NB4 (cell line): ENCODE measurements at places on chromosomes 3 and 15.

GRCh38 chr3:151452841-151453240 lies 8.0 kb downstream of the IGSF10 start:
- DNase-seq = no peak

DNA sequence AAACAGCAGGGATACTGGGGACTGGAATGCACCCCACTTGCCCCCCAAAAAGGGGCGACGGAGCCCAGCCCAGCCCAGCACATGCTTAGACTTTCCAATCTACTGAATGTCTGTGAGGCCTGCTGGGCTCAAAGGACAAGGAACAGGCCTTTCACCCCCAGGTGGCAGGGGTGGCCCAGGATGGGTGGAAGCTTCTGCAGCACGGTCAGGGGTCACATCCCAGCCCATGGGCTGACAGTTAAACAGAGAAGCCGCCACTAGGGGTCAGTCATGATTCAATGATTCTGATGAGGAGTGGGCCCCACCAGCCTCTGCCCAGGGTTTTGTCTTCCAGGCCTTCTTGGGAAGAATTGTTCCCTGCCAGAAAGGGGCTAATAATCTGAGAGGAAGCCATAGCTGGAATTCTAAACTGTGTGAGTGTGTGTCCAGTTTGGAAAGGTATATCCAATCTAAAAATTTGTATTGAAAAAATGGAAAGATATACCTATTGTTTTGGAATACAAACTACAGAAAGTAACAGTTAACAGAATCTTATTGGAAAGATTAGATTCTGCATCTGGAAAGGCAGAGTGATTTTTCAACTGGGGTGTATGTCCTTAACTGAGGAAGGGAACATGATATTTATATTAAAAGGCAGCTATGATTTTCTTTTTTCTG lies 2.2 kb downstream of the CHRNB4 start:
- DNase-seq = peak; percentile 73

GRCh38 chr15:78325092-78325843 lies 14.9 kb upstream of the CRABP1 start:
- DNase-seq = no peak

- no peak for DNase-seq
Measured at GRCh38 chr3:9036404-9037131, 73.3 kb upstream of the RAD18 start.

DNA sequence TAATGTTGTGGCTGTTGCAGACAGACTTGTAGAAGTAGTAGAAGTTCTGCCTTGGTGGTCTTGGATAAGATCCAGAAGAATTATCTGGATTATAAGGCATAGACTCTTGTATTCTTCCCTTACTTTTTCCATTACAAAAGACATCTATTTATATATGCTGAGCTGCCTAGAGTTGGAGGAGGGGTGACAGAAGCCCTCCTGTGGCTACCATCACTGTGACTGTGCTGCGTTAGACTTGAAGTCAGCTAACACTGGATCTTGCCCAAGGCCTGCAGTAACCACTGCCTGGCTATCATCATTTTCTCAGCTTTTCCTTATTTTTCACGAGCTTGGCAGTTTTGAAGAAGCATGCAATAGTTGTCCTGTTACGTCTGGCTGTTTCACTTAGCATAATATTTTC lies 684.8 kb upstream of the BCHE start:
- no peak for DNase-seq

DNA sequence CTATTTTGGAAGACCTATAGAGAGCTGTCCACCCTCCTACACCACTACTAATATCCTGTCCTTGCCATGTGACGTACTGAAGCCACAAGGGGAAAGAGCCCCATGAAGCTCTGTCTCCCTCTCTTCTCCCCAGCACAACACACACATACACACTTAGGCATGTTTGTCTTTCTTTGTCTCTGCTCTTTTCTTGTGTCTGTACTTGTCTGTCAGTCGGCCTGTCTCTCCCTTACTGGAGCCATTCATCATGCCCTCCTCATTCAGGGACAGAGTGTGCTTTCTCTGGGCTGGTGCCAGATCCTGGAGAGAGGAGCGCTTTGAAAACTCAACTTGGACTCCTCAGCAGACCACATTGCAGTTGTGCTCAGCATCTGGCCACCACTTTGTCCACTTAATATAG lies 47.6 kb downstream of the PSMD6 start:
- peak; percentile 47 for DNase-seq

- DNase-seq = no peak
Measured at GRCh38 chr3:57637391-57637790, 40.2 kb upstream of the ARF4 start.

DNA sequence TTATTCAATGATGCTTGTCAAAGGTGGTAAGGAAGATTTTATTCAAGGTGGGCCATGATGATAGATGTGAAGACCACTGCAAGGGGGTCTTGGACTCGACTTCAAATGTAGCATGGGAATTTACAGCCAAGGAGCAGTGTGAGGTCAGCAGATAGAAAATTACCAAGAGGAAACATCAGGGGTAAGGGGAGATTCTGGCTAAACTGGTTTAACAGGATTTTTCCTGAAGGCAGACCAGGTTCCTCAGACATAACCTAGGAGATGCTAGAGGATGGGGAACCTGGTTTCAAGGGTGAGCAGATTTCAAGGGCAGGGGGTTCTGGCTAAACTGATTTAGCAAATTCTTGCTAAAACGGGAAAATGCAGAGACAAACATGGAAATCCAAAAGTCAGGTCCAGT lies 464.9 kb downstream of the TAFA4 start:
- DNase-seq = no peak

- no peak for DNase-seq
Measured at GRCh38 chr15:66515901-66516322, 10.8 kb downstream of the ZWILCH start.

DNA sequence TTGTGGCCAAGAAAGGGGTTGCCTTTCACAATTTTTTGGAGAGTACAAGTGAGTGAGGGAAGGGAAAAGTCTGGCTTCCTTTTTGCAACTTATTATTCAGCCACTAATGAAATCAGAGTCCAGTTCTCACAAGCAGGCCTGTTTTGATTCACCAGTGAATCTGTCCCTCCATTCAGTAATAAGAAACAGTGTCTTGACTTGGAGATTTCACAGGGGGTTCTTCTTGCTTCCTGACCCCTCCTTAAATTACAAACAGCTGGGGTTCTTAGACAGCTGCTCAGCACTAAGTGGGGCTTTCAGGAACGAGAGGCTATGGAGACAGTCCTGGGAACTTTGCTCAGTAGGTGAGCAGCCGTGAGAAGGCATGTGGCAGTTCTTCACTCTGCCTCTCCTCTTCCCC lies 24.5 kb downstream of the SEMA3G start:
- DNase-seq = no peak

- DNase-seq = no peak
Measured at GRCh38 chr15:62612771-62613170, 429.8 kb upstream of the TPM1 start.

DNA sequence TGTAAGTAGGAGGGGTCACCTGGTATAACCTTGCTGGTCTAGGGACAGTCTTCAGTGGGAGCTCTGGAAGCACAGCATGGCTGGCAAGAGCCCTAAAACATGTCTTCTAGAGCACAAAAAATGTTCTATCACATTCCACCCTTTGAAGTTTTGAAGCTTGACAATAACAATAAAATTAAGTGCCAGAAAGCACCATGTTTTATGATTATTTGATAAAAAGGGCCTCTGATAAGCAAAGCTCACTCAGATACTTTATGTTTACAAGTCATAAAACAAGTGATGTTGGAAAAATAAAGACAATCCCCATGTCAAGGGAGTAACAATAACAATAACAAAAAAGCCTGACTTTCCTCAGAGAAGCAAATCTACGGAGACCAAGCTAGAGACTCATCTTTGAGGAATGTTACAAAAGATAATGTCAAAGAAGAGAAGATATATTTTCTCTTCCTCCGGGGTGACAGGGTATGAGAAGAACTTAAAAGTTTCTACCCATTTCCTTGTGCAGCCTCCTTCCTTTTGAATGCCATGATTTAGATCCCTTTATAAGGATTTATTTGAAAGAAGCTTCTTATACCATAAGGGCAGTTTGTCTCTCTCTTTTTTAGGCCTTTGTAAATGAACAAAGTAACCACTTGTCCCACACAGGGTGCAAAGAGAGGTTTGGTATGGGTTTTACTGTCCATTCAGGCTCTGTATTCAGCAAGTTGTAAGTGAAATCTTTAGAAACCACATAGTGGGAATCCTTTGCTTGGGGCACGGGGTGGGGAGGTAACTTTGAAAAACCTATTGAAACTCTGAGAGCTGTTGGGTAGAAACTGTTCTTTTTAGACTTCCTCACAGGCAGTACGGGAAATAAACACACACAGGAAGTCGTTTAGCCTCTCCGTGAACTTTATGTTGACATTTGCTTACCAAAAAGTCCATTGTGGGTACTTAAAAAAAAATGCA lies 109.6 kb upstream of the RBMS3 start:
- no peak for DNase-seq

GRCh38 chr3:180062771-180063170 lies 26.0 kb upstream of the PEX5L start:
- no peak for DNase-seq

DNA sequence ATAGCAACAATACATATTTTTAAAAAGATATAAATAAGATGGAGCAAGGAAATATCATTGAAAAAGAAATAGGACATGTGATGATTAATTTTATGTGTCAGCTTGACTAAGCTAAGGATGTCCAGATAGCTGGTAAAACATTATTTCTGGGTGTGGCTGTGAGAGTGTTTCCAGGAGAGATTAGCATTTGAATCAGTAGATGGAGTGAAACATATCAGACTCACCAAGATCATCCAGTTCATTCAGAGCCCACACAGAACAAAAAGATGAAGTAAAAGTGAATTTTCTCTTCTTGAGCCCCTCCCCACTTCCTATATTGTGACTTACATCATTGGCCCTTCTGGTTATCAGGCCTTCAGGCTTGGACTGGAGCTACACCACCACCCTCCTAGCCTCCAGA lies 61.6 kb upstream of the TUSC7 start:
- no peak for DNase-seq

DNA sequence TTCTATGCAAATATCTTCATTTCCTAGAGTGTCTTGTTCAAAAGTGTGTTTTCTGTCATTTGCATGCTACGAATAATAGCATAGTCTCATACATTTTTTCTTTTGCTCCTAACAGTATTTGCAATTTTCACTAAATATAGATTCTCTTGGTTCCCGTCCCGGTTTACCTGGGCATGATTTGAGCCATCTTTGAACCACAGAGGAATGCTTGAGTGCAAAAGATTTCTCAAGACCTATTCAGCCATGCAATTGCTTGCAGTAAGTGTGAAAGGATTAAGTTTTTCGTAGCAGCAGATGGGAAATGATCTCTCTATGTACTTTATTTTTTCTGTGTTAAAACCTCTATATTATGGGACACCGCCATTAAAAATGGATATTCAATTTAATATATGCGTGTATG lies 733.0 kb downstream of the ZPLD1 start:
- no peak for DNase-seq

- no peak for DNase-seq
Measured at GRCh38 chr15:94970096-94970495, 738.7 kb downstream of the MCTP2 start.

DNA sequence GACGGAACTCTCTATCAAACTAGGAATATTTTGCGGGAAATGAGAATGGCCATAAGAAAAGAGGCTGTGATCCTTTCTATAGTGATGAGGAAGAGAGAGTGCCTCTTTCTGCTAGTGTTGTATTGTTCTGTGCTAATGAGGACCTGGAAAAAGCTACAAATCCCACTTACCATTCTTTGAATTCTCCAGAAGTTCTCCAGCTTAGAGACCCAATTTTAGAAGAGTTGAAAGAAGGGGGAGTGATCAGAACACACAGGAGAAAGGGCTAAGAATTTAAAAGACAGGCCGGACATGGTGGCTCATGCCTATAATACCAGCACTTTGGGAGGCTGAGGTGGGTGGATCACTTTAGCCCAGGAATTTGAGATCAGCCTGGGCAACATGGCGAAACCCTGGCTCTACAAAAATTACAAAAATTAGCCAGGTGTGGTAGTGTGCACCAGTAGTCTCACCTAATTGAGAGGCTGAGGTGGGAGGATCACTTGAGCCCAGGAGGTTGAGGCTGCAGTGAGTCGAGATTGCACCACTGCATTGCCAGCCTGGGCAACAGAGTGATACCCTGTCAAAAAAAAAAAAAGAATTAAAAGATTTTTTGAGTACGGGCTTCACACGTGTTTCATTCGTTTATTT lies 126.9 kb downstream of the IQCH start:
- no peak for DNase-seq

DNA sequence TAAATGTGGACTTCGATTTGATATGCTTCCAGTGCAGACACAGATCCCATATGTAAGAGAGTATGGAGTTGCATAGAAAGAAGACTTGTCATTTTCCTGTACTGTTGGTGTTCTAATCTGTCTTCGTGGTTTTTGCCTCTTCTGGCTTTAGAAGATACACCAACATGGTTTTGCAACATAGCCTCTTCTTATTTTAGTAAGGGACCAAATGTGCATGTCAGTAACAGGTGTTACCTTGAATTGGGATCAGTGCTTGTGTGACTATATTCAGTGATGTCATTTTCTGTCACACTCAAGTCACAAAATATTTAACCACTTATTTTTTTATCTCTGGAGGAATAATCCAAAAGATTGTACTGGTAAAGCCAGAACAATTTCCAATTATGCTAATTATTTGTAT lies 140.4 kb downstream of the SNRPN start:
- no peak for DNase-seq

- no peak for DNase-seq
Measured at GRCh38 chr3:108393128-108393900, 97.0 kb downstream of the HHLA2 start.

DNA sequence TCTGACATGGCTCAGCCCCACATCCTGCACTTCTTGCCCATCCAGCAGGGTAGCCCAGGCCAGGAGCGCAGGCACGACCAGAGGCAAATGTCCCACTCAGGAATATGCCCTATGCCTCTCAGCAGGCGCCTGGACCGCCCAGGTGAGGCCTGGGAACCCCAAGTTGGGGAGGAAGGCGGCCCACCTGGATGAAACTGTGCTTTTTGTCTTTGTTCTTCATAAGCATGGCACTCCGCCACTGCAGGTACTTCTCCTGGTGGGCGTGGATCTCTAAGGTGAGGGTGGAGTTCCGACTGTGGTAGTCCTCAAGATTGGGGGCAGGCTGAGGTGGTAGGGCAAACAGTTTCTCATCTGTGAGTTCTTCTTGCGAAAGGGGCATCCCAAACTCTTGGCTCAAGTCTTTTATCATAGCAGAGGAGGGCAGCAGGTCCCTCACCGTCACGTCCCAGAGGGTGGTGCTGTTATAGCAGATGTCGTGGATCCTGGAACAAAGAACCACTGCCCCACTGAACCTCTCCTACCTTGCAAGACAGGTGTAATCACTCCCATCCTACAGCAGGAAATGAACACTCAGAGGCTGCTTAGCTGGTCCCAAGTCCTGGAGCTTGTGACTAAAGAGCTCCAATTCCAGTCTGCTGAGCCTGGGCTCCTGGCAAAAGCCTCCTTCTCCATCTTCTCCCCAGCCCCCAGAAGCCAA lies 53.2 kb downstream of the ACAD9 start:
- DNase-seq = no peak

GRCh38 chr15:91407269-91407889 lies 307.3 kb downstream of the SV2B start:
- no peak for DNase-seq
